Naive thymus-derived CD4-positive, alpha-beta T cell (primary cell): ENCODE measurements at places on chromosomes 12 and 14. TPM values are rescaled to one million over a fixed set of nuclear protein-coding genes. Genes with fewer than 3 reads are reported as not detected.

- DNase-seq, result no peak
Measured at GRCh38 chr12:85191-85666, 18.7 kb downstream of the IQSEC3 start.

Gene SDS
- total RNA-seq, result 0.76 TPM

DNA sequence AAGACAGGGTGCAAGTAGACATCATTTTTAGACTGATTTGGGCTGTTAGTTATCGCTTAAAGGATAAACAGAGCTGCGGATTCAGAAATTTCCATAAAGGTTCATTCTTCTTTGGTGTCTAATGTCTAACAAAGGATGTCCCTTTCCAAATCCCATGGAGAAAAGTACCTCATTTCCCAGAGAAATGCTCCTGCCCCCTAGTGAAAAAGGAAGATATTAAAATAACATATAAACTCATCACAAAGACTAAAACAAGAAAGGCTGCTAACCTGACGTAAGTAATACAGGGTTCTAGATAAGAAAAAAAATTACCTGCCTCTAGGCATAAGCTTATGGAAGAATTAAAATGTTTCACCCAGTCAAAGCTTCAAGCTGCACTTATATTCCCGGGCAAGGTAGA is 22.8 kb downstream of the ARMH4 start:
- DNase-seq, result no peak

DNA sequence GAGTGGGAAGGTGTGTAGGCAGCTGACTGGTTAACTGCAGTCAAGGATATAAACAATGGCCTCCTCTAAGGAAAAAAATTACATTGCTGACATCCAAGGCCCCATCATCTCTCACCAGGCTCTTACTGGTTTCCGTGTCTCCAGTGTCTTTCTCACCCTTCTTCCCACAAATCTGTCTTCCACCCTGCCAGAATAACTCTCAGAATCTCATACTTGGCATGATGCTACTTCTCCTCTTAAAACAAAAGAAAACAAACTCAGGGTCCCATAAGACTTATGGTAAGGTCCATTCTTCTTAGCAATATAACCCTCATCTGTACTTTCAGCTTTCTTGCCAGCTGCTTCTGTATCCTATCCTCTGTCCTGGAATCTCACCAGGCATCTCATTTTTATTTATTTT is 68.9 kb downstream of the SUSD6 start:
- DNase-seq, result no peak

- DNase-seq, result no peak
Measured at GRCh38 chr14:20002319-20002718, 356 bp downstream of the OR4Q2 start.

Gene COPS7A
- 21.9 TPM for total RNA-seq

DNA sequence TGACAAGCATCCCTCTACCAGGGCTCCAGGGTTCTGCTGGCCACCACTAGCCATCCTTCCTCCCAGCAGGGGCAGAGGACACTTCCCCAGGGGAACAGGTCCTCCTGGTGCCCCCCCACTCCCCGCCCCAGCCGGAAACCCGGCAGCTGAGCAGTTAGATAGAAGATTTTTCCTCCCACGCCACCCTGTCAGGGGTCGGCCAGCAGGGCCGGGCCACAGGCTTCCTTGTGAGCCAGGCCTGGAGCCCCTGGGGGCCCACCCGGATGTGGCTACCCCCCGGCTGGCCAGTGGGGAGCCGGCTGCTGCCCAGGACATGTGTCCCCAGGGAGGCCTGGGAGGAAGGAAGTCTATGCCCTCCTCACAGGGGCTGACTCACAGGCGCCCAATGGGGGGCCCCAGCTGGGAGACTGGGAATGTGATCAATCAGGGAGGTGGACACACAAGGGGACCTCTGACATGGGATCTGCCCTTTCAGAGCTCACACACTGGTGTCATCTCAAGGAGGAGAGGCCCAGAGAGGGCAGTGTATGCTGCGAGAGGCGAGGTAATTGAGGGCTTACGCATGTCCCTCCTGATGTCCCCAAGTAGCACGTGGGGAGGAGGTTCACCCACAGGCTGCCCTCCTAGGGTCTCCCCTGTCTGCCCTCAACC is 4.2 kb downstream of the SH2B3 start:
- no peak for DNase-seq

Gene ZBTB42
- total RNA-seq, result 9.2 TPM

GRCh38 chr12:24599736-24600135 is 349.2 kb downstream of the BCAT1 start:
- DNase-seq, result no peak

Gene ZC2HC1C
- total RNA-seq, result not detected

GRCh38 chr12:118237052-118237665 is 101.2 kb downstream of the PEBP1 start:
- no peak for DNase-seq

Gene NOVA1
- total RNA-seq, result 0.37 TPM

- DNase-seq, result no peak
Measured at GRCh38 chr14:96666088-96666487, 131.1 kb upstream of the VRK1 start.

- no peak for DNase-seq
Measured at GRCh38 chr14:60025571-60025970, 66.2 kb upstream of the PCNX4 start.

- DNase-seq, result no peak
Measured at GRCh38 chr14:91258011-91258618, 13.6 kb upstream of the GPR68 start.

Gene KRT4
- total RNA-seq, result not detected

GRCh38 chr12:10018386-10018785 is 8.0 kb downstream of the CLEC12B start:
- no peak for DNase-seq

Gene JAG2
- 5.7 and 6.5 TPM in 2 replicates for total RNA-seq

- DNase-seq, result no peak
Measured at GRCh38 chr14:100773331-100774163, 46.9 kb downstream of the DLK1 start.
